NCI-H69 (cell line): ENCODE measurements at places on chromosomes 5 and 9.

GRCh38 chr9:134994926-134995791 lies 77.4 kb upstream of the FCN1 start:
- no peak for DNase-seq

DNA sequence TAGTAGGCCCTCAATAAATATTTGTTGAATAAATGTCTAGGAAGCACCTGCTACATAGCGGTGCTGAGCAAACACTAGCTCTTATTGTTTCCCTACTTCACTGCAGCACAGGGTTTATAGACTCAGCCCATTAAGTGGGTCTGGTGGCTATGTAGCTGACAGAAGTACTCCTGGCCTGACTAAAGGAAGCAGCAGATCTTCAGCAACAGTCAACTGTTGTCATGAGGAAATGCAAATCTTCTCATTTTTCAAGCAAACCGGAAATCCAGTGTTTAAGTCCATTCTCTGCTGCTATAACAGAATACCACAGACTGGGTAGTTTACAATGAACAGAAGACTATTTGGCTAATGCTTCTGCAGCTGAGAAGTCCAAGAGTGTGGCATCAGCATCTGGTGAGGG lies 2.8 kb upstream of the TEX10 start:
- peak; percentile 13 for DNase-seq

- no peak for DNase-seq
These were observed 39.8 kb upstream of the FBXL17 start for GRCh38 chr5:108421713-108422112.

GRCh38 chr5:113281194-113281593 lies 153.6 kb downstream of the TSSK1B start:
- no peak for DNase-seq

GRCh38 chr9:13447843-13448422 lies 168.4 kb upstream of the MPDZ start:
- DNase-seq: peak; percentile 93

DNA sequence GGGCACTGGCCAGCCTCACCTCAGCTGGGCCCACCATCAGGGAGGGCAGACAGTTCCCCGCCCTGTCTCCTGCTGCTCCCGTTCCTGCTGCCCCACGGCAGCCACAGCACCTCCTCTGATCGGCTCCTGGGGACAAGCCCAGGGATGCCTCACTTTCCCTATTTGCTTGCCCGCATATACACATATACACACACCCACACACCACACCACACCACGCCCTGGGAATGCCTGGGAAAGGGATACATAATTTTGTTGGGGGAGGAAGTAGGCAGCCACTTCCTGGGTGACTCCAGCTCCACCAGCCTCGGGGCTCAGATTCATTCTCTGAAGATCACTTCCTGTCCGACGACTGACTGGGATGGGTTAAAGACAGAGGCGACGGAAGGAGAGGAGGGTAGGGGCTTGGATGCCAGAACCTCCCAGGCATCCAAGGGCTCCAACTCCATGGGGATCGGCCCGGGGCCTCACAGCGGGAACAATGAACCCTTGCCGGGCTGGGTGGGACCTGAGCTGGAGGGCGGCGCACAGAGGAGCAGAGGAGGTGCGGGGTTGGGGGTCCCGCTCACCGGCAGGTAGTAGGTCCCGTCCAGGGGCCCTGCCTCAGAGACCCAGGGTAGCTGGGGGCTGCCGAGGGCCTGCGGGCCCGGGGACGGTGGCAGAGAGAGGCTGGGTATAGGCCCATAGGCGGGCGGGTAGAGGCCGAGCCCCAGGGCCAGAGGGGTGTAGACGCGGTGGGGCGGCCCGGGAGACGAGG lies 2.0 kb upstream of the MZB1 start:
- peak; percentile 24 for DNase-seq
